ENCODE measurements at places on chromosomes 6 and 20. TPM values are rescaled to one million over a fixed set of nuclear protein-coding genes. Genes with fewer than 3 reads are reported as not detected.

DNA sequence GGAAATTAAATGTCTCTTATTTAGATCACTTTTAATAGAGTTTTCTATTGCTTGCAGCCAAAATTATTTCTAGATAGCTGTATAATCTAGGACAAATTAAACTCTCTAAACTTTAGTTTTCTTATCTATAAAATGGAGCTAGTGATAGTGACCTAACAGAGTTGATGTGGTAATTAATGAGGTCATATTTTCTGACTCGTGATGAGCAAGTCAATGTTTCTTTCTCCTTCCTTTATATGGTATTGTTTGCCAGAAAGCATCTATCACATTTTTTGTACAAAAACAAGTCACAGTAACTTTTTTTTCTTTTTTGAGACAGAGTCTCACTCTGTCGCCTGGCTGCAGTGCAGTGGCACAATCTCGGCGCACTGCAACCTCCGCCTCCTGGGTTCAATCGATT lies 267.7 kb downstream of the FARS2 start:
- DNase-seq = no peak

- DNase-seq = no peak
Observed at GRCh38 chr6:160121558-160121957, at the start of gene SLC22A1. SLC22A1 (plus strand) TSS chr6:160121815; CDS start chr6:160121936, 121 bp downstream.

Gene BHLHE23
- total RNA-seq = not detected

DNA sequence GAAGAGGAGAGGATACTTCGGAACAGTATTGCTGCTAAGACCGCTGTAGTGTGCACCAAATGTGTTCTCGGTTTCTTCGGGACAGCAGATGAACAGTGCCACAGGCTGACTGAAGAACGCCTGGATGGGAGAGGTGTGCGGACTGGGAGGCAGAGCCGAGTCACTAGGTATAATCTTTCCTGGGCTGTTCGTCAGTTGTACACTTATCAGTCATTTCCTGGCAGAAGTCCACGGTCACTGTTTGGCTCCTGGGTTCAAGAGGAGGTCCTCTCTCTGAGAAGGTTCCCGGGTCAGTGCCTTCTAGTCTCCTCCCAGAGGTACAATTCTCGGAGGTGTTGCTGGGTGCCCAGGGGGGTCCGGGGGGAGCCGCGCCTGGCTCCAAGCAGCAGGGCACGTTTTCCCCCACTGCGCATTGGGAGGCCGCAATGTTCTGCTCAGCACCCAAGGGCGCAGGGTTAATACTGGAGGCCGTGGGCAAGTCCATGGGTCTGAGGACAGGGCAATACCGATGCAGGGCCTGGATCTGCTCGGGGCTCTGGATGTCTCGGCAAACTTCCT lies 38.1 kb downstream of the GJA10 start:
- DNase-seq = no peak

DNA sequence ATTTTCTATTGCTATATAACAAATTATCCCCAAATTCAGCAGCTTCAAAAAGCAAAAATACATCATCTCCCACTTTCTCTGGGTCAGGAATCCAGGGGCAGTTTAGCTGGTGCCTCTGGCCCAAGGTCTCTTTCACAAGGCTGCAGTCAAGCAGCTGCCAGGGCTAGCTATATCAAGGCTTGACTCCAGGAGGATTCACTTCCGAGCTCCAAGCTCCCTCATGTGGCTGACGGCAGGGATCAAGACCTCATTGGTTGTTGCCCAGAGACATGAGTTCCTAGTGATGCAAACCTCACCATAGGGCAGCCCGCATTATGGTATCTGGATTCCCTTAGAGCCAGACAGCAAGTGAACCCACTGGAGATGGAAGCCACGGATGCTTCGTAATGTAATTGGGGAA lies 1.3 kb upstream of the VNN1 start:
- no peak for DNase-seq

DNA sequence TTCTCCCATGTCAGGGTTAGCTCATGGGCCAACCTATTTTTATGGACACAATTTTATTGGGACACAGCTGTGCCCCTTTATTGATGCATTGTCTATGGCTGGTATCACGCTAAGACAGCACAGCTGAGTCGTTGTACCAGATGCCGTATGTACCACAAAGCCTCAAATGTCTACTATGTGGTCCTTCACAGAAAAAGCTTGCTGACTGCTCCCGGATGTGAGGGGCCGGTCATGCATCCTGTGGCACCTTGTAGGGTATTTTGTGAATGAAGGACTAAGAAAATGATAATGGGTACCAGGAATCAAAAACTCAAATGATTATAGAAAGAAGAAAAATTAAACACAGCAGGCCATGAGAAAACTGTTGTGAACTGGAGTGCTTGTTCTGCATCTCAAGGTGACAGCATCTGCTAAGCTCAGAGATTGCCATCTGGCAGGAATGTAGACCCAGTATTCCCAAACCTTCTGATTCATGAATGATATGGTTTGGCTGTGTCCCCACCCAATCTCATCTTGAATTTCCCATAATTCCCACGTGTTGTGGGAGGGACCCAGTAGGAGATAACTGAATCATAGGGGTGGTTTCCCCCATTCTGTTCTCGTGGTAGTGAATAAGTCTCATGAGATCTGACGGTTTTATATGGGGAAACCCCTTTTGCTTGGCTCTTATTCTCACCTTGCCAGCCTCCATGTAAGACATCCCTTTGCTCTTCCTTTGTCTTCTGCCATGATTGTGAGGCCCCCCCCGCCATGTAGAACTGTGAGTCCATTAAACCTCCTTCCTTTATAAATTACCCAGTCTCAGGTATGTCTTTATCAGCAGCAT lies 248.5 kb downstream of the TSHZ2 start:
- DNase-seq = no peak

Gene CCDC28A
- 28.7 TPM for total RNA-seq

Measured in activated CD4-positive, alpha-beta memory T cell treated with anti-CD3 and anti-CD28 coated beads, Interleukin-2, amount 10 ng/mL, durations not matched to agents 7 days and 5 days (primary cell).